Neural crest cell (in vitro differentiated cells): ENCODE measurements at places on chromosomes 16 and 17.
A peak's percentile ranks its signal among the peaks of the same experiment; 100 is the strongest.

- H3K27ac ChIP-seq: no peak overlapping the region
- no peaks in the 10 kb centered on the region for H3K4me1 ChIP-seq
- no peak overlapping the region for H3K4me3 ChIP-seq
- H3K27me3 ChIP-seq: peaks cover 32% of the 10 kb centered on the region
- no peak for DNase-seq
Observed at GRCh38 chr16:24288516-24288915, 32.4 kb downstream of the CACNG3 start.

DNA sequence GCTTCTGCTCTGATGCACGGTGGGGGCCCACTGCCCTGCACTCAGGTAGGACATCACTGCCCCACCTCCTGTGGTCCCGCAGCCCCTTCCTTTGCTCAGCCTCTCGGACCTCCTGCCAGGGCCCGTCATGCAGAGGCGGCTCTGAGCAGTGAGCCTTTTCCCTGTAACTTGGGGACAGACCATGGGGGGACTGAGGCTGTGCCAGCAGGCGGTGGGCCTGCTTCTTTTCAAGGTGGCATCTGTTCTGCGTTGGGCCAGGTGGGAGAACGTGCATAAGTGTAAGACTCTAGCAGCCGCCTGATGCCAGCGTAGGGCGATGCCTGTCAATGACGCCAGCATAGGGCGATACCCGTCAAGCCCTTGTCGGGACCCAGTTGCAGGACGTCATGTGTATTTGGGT is 40.3 kb upstream of the ZNF469 start:
- no peak overlapping the region for H3K4me3 ChIP-seq
- no peak for DNase-seq
- H3K4me1 ChIP-seq: no peaks in the 10 kb centered on the region
- no peak overlapping the region for H3K27ac ChIP-seq
- no peaks in the 10 kb centered on the region for H3K27me3 ChIP-seq
- H3K36me3 ChIP-seq: no peaks in the 10 kb centered on the region

DNA sequence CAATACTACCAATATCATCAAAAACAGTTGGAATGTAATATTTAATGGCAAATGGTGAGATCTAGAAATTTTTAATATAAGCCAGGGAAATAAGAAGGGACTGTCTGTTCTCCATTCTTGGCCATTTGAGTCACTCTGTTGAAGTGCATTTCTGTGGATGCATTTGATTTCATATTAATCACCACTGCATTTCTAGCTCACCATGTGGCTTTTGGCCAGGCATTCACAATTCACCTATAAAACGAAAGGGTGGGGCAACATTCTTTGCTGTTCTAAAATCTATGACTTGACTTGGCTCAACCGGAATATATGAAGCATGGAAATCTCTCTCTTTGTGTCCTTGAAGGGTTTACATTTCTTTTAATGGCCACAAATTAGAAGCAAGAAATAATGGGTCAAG is 483.0 kb downstream of the SLC39A11 start:
- DNase-seq: no peak
- H3K4me1 ChIP-seq: peaks cover 18% of the 10 kb centered on the region
- peaks cover 7% of the 10 kb centered on the region for H3K27me3 ChIP-seq
- H3K27ac ChIP-seq: no peak overlapping the region

DNA sequence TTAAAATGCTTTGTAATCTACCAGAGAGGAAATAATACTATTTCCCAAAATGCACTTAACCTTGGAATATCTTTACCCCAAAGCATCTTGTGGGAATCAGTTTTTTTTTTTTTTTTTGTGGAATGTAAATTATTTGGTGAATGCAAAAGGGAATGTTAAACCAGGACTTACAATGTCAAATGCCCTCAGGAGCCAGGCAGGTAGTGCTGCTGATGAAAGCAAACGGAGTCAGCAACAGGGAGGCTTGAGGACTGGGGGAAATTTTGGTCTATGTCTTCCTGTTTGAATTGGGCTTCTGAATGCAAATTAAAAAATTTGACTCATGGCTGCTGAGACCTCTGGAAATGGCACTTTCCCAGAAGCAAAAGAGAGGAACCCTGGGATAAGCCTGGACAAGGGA is 96.5 kb upstream of the NLRP1 start:
- no peak for DNase-seq
- peaks cover 22% of the 10 kb centered on the region for H3K27me3 ChIP-seq
- no peak overlapping the region for H3K4me3 ChIP-seq
- no peaks in the 10 kb centered on the region for H3K36me3 ChIP-seq
- peaks cover 3% of the 10 kb centered on the region for H3K4me1 ChIP-seq

- no peak for DNase-seq
- H3K27ac ChIP-seq: no peak overlapping the region
- H3K27me3 ChIP-seq: peaks cover 76% of the 10 kb centered on the region
- peak overlapping the region; percentile 73 for H3K4me3 ChIP-seq
Observed at GRCh38 chr17:7380321-7380720, 568 bp upstream of the TNK1 start.

GRCh38 chr17:49525831-49526741 is 31.0 kb downstream of the NGFR start:
- peaks cover 9% of the 10 kb centered on the region for H3K4me1 ChIP-seq
- H3K4me3 ChIP-seq: no peak overlapping the region
- H3K27ac ChIP-seq: peak overlapping the region; percentile 8
- H3K27me3 ChIP-seq: peaks cover 3% of the 10 kb centered on the region
- DNase-seq: no peak

DNA sequence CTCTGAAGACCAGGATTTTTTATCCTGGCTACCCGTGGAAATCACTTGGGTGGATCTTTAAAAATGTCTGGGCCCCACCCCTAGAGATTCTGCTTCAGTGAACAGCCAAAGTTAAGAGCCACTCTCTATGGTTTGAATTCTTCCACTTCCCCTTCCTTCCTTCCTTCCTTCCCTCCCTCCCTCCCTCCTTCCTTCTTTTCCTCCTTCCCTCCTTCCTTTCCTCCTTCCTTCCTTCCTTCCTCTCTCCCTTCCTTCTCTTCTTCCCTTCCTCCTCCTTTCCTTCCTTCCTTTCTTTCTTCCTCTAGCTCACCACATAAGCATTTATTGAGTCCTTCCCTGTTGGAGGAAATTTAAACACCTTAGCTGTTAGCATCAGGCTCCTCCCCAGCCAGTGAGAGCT is 203.6 kb downstream of the KATNIP start:
- DNase-seq: no peak
- no peak overlapping the region for H3K4me3 ChIP-seq
- peaks cover 14% of the 10 kb centered on the region for H3K36me3 ChIP-seq
- peaks cover 37% of the 10 kb centered on the region for H3K4me1 ChIP-seq
- H3K27me3 ChIP-seq: no peaks in the 10 kb centered on the region

GRCh38 chr16:82302042-82302727 is 132.2 kb upstream of the MPHOSPH6 start:
- H3K27ac ChIP-seq: no peak overlapping the region
- no peaks in the 10 kb centered on the region for H3K4me1 ChIP-seq
- H3K4me3 ChIP-seq: no peak overlapping the region
- peaks cover 26% of the 10 kb centered on the region for H3K27me3 ChIP-seq
- DNase-seq: no peak

GRCh38 chr16:47787696-47788095 is 326.6 kb downstream of the PHKB start:
- peaks cover 6% of the 10 kb centered on the region for H3K27me3 ChIP-seq
- H3K27ac ChIP-seq: no peak overlapping the region
- peak; percentile 39 for DNase-seq
- peaks cover 8% of the 10 kb centered on the region for H3K36me3 ChIP-seq
- H3K4me1 ChIP-seq: no peaks in the 10 kb centered on the region

GRCh38 chr16:54742436-54742835 is 188.2 kb upstream of the IRX5 start:
- peaks cover 8% of the 10 kb centered on the region for H3K27me3 ChIP-seq
- H3K27ac ChIP-seq: no peak overlapping the region
- no peak for DNase-seq
- no peaks in the 10 kb centered on the region for H3K36me3 ChIP-seq
- no peaks in the 10 kb centered on the region for H3K4me1 ChIP-seq

- peak; percentile 38 for DNase-seq
- H3K27me3 ChIP-seq: peaks cover 92% of the 10 kb centered on the region
- H3K27ac ChIP-seq: no peak overlapping the region
Observed at GRCh38 chr17:79183293-79184158, 108.9 kb downstream of the ENGASE start.
